Naive B cell (primary cell): ENCODE measurements at places on chromosomes 16 and 17. TPM values are rescaled to one million over a fixed set of nuclear protein-coding genes. Genes with fewer than 3 reads are reported as not detected.

DNA sequence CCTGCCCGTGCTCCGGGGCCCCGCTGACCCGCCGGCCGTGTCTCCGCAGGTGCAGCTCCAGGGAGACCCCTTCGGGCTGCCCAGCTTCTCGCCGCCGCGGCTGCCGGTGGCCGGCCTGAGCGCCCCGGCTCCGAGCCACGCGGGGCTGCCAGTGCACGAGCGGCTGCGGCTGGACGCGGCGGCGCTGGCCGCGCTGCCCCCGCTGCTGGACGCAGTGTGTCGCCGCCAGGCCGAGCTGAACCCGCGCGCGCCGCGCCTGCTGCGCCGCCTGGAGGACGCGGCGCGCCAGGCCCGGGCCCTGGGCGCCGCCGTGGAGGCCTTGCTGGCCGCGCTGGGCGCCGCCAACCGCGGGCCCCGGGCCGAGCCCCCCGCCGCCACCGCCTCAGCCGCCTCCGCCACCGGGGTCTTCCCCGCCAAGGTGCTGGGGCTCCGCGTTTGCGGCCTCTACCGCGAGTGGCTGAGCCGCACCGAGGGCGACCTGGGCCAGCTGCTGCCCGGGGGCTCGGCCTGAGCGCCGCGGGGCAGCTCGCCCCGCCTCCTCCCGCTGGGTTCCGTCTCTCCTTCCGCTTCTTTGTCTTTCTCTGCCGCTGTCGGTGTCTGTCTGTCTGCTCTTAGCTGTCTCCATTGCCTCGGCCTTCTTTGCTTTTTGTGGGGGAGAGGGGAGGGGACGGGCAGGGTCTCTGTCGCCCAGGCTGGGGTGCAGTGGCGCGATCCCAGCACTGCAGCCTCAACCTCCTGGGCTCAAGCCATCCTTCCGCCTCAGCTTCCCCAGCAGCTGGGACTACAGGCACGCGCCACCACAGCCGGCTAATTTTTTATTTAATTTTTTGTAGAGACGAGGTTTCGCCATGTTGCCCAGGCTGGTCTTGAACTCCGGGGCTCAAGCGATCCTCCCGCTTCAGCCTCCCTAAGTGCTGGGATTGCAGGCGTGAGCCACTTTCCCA is 5.9 kb downstream of the CTF1 start:
- peak; percentile 61 for DNase-seq

- no peak for DNase-seq
These were observed 1.1 kb downstream of the KANSL1 start for GRCh38 chr17:46192189-46192438.

DNA sequence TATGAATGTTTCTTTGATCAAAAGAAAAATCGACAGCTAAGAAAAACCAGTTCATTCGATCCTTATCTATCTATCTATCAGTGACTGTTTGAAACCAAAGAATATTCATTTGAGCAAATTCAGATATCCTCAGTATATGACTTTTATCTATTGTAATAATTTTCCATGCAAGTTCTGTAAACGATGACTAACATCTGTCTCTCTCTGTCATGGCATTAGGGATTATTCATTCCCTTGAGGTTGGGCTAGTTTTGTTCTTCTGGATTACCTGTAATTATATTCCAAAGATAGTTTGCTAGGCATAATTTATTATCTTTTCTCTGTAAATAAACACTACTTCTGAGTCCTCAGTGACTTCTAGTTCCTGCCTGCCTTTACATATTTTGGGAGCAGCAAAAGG is 497.7 kb upstream of the CDH11 start:
- DNase-seq: no peak

DNA sequence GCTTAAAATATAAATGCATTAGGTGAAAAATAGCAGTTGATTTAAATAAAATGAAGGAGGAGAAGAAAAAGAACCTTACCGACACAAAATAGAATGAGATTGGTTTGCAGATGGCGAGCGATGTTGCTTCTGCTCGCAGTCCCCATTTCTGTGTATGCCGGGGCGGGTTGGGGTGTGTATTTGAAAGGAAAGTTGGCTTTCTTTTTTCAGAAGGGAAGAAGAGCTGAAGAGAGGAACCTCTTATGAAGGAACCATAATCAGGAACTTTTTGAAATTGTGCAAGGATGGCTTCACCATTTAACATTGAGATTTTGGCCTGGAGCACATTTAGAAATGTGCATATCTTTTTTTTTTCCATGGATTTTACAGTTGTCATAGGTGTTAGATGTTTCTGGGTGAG is at the start of gene IGSF6:
Gene IGSF6 (minus strand): TSS at position 156 of the 400 bp plus-strand sequence. CDS start 10 bp downstream, at position 146.
- no peak for DNase-seq

DNA sequence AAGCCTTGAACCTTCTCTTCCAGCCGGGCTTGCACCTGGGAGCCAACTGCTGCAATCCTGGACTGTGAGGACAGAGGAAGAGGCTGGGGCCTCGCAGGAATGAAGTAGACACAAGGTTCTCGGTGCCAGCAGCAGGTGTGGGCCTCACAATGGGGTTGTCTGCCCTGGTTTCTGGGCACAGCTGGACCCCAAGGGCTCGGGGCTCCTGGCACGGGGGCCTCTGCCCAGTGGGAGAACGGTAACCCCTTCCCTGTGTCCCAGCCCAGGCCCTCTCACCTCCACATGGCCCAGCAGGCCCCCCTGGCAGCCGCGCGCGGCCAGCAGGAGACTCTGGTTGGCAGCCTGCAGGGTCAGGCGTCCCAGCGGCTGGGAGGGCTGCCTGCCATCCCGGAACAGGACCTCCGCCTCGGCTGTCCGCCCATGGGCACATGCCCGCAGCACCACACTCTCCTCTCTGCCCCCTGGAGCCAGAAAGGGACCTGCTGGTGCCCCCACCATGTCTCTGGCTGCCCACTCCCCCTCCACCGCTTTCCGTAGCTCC is 46.9 kb downstream of the RMI2 start:
- no peak for DNase-seq

DNA sequence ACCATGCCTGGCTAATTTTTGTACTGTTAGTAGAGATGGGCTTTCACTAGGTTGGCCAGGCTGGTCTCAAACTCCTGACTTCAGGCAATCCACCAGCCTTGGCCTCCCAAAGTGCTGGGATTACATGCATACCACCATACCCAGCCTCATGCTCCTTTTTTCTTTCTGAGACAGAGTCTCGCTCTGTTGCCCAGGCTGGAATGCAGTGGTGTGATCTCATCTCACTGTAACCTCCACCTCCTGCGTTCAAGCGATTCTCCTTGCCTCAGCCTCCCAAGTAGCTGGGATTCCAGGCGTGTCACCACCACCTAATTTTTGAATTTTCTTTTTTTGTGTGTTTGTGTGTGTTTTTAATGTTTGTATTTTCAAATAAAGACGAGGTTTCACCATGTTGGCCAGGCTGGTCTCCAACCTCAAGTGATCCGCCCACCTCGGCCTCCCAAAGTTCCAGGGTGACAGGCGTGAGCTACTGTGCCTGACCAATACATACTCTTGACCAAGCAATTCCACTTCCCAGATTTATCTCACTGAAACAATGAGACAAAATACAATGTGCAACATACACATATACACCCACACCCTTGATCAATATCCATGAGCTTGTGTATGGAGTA is 5.0 kb downstream of the GRB2 start:
- no peak for DNase-seq

- no peak for DNase-seq
These were observed 77.8 kb downstream of the WWP2 start for GRCh38 chr16:69839798-69840409.

- peak; percentile 94 for DNase-seq
These were observed 300.6 kb downstream of the SEC14L1 start for GRCh38 chr17:77441130-77441920.

GRCh38 chr17:14746822-14747602 is 446.1 kb downstream of the HS3ST3B1 start:
- no peak for DNase-seq

- no peak for DNase-seq
These were observed 145.5 kb downstream of the NTN1 start for GRCh38 chr17:9166788-9167187.

- DNase-seq: no peak
These were observed 18.3 kb downstream of the ZSWIM7 start for GRCh38 chr17:15981208-15981607.

DNA sequence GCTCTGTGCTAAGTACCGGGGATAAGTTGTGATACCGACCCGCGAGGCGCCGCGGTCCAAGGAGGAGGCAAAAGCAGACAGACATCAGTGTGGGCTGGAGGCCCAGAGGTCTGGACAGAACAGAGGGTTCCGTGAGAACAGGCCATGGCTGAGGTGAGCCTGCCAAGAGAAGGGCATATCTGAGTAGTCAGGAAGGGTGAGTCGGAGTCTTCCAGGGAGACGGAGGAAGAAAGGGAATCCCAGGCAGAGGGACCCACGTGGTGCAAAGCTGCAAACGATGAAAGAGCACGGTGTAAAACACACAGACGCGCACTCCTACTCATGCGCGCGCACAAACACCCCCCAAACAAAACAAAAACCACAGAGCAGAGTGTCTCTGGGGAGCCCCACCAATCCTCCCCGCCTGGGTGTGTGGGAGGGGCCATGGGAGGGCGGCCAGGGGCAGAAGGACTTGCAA is 18.1 kb downstream of the RHBDL3 start:
- DNase-seq: no peak

DNA sequence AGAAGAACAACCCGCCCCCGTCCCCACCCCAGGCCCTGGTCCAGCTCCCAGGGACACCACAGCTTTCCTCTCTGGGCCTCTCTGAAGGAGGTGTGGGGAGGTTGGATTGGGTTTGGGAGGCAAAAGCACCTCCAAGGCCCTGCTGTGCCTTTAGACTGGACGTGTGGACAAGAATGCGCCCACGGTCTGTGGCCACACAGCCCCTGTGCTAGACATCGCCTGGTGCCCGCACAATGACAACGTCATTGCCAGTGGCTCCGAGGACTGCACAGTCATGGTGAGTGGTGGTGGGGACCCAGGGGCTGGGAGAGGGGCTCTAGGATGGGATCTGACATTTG is 3.0 kb downstream of the CORO1A start:
- no peak for DNase-seq

DNA sequence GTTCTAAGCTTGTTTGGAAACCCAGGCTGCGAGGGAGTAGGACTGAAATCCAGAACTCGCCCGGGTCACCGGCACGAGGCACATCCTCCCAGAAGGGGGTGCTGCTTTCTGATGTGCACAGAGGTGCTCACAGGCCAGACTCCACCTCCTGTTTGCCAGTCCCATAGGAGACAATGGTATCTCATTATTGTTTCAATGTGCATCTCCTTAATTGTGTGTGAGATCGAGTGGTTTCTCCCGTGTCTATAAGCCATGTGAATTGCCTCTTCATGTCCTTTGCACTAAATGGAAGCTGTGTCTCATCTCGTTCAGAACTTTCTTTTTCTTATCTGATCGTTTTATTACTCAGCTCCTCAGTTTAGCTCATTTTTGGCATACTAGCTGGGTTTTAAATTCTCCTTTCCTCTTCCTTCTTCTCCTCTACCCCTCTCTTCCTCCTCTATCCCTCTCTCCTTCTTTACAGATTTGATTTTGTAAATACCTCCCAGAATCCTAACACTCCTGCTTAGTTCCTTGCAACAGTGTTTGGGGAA is 32.1 kb upstream of the PRKCB start:
- peak; percentile 61 for DNase-seq

DNA sequence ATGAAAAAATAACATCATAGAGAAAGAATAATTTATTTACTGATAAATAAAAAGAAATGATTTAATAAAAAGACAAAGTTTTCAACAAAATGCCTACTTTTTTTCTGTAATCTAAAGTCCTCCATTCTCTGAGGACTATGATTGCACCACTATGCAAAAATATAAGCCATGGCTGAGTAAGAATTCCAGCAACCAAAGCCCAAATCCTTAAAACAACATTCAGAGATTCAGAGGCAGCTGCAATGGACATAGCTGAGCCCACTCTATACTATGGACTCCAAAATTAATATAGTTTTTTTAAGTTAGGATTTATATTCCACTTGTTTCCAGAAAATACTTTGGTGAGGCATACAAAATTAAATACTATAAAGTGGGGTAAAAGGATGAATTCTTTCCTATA is 169.5 kb upstream of the C17orf78 start:
- DNase-seq: no peak

DNA sequence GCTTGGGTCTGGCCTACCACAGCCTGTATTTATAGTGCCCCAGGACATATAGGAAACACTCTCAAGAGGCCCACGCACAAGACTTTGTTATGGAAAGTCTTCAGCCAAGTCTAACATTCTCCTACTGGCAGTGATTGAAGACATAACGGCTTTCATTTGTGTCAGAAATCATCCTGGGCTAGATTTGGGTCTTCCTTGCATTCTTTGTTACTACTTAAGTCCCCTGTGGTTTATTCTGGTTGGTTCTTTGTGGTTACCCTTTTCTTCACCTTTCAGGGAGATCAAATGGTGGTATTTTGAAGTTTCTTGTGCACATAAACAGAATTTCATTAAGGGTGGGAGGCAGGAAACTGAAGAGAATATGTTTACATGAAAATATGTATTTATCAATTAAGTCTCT is 37.7 kb downstream of the REXO5 start:
- DNase-seq: no peak

GRCh38 chr16:69325784-69326171 is 4.6 kb downstream of the PDF start:
- DNase-seq: no peak

- DNase-seq: no peak
These were observed 1.8 kb downstream of the TSPOAP1 start for GRCh38 chr17:58326609-58327362.

DNA sequence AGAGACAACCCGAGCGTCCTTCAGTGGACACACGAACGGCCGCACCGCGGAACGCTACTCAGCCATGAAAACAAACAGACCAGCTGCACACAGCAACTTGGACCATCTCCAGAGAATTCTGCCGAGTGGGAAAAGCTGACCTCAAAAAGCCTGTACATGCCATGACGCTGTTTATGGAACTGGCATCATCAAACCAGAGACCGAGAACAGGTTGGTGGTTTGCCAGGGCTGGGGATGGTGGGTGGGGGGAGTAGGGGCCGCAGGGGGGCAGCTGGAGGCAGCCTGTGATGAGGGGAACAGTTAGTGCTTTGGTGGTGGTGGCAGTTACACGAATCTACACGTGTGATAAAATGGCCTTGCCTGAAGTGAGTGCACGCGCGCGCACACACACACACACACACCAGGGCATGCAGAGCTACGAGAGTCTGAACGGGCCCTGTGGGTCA is 169.8 kb downstream of the LAT start:
- DNase-seq: no peak

DNA sequence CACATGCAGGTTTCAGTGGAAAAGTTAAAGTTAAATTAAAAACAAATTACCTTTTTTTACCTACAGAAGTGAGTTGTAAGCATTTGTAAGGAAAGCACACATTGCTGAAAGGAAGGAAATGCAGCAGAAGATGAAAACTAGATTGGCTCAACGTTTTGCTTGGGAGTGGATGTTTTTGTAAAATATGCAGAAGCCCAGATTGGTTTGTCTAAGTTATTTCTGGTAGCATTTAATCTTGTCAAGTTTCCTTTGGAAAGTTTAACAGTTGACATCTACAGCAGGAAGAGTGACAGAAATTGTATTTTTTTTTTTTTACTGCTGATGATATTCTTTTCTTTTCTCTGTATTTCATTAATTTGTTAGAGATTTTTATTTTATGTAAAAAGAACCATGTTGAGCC is 315.1 kb upstream of the MON1B start:
- DNase-seq: no peak

The MEOX1 gene
- 0.12 TPM for polyA plus RNA-seq

The RNF43 gene
- polyA plus RNA-seq: 0.63 TPM

The TSPOAP1 gene
- polyA plus RNA-seq: not detected

The SLFN14 gene
- polyA plus RNA-seq: not detected

The ZG16B gene
- not detected for polyA plus RNA-seq

The UBB gene
- 2,454 TPM for polyA plus RNA-seq

The PLLP gene
- polyA plus RNA-seq: 0.14 TPM

The CRHR1 gene
- not detected for polyA plus RNA-seq

The IL17C gene
- not detected for polyA plus RNA-seq

The ABCC12 gene
- polyA plus RNA-seq: not detected

The MT1E gene
- polyA plus RNA-seq: not detected

The FDXR gene
- not detected for polyA plus RNA-seq

The CDRT15L2 gene
- polyA plus RNA-seq: not detected
